ENCODE measurements at places on chromosomes 2 and 18.

- DNase-seq, result no peak
Observed at GRCh38 chr2:190351955-190352354, 8.6 kb downstream of the INPP1 start.

GRCh38 chr2:80496346-80496745 is 191.8 kb upstream of the LRRTM1 start:
- no peak for DNase-seq

GRCh38 chr18:3671176-3671575 is 221.2 kb downstream of the TGIF1 start:
- no peak for DNase-seq

- DNase-seq, result no peak
Observed at GRCh38 chr2:172927641-172928357, 147.8 kb upstream of the MAP3K20 start.

Data from stimulated activated CD4-positive, alpha-beta T cell treated with anti-CD3 and anti-CD28 coated beads, Interleukin-1b, Interleukin-23, amount 100 ng/mL, for 1 hour (primary cell).